ENCODE measurements at places on chromosomes 13 and 19.

- no peak for DNase-seq
These were observed 722 bp downstream of the COLGALT1 start for GRCh38 chr19:17555929-17556813.

GRCh38 chr13:99978799-99979452 is 2.7 kb upstream of the ZIC2 start:
- DNase-seq: no peak

DNA sequence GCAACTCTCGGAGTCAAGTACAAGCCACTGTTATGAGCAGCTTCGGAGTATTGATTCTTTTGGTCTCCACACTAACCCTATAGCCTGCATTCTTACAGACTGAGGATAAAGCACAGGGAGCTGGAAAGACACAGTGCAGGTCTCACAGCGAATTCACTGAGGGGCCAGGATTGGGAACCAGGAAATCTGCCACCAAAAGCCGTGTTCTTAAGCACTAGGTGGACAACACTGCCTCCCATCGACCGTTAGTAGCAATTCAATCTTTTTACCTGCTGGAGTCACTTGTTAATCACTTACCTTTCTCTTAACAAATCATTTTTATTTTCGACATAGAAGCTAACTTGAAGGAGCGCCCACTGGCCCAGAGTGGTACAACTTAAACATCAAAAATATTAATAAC is 6.3 kb downstream of the PMIS2 start:
- no peak for DNase-seq

GRCh38 chr13:62482351-62482750 is 1066.7 kb upstream of the PCDH20 start:
- no peak for DNase-seq

DNA sequence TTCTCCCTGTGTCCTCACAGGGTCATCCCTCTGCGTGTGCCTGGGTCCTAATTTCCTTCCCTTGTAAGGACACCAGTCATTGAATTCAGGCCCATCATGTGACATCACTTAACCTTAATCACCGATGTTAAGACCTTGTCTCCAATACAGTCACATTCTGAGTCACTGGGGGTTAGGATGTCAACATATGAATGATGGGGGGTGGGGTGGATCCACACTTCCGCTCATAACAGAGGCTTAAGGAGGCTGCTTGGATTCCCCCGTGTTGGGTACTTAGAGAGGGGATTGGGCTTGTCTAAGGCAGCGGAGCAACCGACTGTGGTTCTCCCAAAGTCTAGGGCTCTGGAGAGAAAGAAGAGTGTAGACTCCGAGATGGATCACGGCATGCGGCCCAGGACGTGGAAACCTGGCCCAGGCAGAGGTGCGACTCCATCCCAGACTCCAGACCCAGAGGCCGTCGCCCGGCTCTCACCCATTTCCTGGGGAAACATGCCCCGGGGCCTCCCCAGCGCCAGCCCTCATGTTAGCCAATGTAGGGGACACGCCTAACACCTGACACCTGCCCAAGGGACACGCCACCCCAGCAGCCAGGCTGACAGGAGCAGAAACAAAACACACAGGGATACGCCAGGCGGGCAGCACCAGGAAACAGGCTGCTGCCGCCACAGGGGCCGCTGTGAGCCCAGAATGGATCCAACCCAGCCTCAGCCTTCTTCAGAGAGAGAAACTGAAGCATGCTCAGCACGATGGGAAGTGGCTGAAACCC is 17.1 kb upstream of the IGLON5 start:
- DNase-seq: no peak
